ENCODE measurements at places on chromosomes 5 and 9.

DNA sequence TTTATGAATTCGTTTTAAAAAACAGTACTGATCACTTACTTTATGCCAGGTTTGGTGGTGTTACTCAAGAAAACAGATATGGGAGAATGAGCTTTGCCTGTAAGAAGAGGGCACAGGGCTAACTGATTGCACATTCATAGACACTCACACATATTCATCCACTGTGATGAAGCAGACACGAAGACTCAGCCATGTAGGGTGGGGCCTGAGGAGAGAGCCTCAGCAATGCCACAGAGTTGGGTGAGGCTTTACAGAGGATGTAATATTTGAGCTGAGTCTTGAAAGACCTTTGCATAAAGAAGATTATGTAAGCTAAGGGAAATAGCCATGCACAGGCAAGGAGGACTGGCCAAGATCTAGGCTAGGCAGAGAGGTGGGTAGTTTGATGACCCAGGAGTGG lies 472.8 kb downstream of the PSAT1 start:
- no peak for DNase-seq

GRCh38 chr9:110320651-110321445 lies 16.8 kb downstream of the TXNDC8 start:
- DNase-seq: no peak

GRCh38 chr5:144281784-144282183 lies 111.1 kb downstream of the KCTD16 start:
- no peak for DNase-seq

DNA sequence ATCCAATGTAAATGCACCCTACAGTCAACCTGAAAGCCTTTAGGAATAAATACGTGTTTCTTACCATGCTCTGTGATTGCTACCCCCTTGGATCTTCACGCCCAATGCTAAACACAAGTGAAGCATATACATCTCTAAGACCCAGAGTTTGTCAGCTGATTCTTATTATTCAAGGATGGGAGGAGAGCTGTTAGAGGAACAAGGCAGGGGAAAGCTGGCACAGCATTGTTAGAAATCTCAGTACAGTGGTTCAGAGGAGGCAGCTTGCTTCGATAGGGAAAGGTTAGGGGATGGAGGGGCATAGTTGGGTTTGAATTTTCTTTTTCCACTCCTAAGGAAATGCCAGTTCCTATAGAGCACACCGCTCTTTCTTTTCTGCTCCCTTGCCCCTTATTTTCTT lies 16.7 kb upstream of the TAF11L2 start:
- DNase-seq: no peak

DNA sequence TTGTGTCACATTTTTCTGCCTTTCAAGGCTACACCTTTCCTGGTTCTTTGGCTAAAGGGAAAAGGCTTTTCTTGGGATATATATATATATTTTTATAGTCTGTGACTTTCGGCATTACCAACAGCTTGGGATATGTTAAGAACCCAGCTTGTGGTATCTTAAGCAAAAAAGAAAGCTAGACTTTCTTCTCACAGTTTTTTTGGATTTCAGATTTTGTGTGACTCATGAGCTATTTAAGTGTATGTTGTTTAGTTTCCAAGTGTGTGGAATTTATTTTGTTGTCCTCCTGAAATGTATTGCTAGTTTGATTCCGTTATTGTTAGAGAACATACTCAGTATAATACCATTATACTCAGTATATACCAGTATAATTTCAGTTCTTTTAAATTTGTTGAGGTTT lies 64.8 kb downstream of the ERCC6L2 start:
- DNase-seq: no peak

- no peak for DNase-seq
These were observed 439.9 kb downstream of the GADD45G start for GRCh38 chr9:90044710-90045151.

DNA sequence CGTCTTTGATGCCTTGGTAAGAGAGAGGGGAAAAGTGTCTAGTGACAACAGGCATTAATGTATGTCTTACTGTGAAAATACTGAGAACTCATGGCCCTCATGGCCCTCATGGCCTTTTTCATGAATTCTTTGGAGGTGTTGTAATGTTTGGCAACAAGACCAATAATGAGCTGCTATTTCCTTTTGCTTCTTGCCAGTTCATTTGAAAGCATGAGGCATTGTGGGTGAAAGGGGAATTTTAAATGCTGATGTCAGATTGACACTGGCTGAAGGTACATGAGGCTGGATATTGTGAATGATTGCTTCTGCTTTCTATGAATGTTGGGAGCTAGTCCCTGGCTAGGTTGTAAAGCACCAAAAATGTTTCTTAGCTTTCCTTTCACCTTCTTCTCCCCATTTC lies 79.2 kb downstream of the DOCK2 start:
- no peak for DNase-seq

GRCh38 chr5:170570476-170570875 lies 66.7 kb downstream of the KCNIP1 start:
- DNase-seq: no peak

GRCh38 chr9:107738789-107739188 lies 249.2 kb upstream of the KLF4 start:
- no peak for DNase-seq

DNA sequence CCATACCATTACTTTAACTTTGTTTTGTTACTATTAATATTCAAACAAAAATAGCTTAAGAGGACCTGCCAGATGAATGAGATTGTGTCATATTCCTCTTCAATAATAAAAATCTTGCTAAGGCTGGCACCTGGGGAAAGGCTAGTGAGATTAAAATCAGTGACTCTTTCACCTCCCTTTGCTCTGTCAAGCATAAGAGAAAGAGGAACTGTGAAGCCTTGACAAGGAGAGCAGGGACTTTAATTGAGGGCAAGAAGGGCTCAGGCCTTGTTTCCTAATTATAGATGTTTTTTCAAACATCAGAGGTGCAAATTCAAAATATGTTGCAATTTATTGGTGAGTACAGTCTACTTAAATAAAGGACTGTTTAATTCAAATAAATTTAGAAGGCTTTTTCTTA lies 91.7 kb downstream of the SPATA31D1 start:
- no peak for DNase-seq

DNA sequence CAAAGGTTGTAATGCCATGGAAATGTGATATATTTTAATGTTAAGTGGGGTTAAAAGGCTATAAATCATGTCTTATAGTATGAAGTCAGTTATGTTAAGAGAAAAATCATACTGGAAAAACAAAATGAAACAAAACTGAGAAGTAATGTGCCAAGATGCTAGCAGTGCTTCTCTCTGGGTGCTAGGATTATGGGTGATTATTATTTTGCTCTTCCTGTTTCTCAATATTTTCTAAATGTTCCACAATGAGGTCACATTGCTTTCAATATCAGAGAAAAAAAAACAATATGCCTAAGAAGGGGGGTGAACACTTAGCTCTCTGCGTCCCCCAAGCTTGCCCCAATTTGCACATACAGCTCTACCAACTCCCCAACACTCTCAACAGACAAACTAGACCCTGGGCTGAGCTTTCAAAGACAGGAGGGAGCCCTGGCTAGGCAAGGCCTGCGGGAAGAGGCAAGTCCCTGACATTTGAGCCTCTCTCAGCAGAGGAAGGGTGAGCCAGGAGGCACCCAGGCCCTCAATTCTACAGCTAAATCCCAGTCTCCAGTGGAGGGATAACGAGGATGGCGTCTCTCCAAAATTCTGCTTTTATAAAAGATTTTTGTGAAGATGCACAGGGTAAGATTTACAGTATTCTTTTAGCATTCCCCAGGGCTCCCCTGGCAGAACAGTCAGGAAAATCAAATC lies 24.4 kb downstream of the WHRN start:
- no peak for DNase-seq

- peak; percentile 84 for DNase-seq
These were observed at the start of gene FUBP3 for GRCh38 chr9:130578865-130579737. FUBP3 (plus strand) TSS chr9:130579577; CDS start chr9:130579681, 104 bp downstream.

- no peak for DNase-seq
These were observed 415.8 kb downstream of the SPATA31D1 start for GRCh38 chr9:82404196-82404870.

DNA sequence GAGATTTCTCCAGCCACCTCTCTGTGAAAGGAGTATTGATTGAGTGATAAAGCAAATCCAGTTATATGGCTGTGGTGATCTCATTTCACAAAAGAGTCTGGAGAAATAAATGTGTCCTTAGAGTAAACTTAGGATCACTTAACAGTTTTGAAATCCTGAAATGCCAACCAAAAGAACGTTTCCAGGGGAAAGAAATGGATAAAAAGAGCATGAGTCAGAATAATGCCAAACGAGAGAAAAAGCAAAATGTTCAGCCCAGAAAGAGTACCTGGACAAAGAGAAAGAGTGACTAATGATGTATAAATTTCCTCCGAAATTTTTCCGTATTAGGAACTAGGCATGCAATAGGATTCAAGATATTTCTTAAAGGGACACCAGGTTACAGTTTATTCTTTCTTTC lies 463.1 kb upstream of the CDH10 start:
- DNase-seq: no peak

- peak; percentile 87 for DNase-seq
These were observed 42.2 kb downstream of the FGD3 start for GRCh38 chr9:92989561-92989960.

DNA sequence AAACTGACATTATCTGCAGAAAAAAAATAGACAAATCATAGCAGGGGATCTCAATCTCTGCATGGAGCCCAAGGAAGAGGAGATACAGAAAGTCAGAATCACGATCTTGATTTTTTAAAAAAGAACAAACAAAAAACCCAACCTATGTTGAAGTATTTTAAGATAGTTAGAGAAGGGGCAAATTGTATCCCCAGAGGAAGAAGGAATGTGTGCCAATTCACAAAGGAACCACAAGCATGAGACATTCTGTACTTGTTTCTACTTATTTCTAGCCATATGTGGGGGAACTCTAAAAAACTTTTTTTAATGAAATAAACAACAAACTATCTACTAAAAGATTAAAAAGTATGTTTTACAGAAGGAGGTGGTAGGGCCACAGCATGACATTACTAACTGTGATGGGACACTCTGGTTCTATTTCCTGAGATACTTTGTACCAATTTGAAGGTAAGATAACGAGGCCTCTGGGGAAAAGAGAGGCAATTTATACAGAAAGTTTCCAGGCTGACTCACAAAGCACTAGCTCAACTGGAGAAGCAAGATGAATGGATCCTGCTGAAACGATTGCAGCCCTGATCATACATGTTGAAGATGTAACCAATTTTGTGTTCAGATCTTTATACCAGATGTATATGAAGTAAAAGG lies 22.5 kb downstream of the RANBP3L start:
- DNase-seq: no peak

GRCh38 chr5:130871346-130872086 lies 293.5 kb downstream of the HINT1 start:
- DNase-seq: peak; percentile 0

DNA sequence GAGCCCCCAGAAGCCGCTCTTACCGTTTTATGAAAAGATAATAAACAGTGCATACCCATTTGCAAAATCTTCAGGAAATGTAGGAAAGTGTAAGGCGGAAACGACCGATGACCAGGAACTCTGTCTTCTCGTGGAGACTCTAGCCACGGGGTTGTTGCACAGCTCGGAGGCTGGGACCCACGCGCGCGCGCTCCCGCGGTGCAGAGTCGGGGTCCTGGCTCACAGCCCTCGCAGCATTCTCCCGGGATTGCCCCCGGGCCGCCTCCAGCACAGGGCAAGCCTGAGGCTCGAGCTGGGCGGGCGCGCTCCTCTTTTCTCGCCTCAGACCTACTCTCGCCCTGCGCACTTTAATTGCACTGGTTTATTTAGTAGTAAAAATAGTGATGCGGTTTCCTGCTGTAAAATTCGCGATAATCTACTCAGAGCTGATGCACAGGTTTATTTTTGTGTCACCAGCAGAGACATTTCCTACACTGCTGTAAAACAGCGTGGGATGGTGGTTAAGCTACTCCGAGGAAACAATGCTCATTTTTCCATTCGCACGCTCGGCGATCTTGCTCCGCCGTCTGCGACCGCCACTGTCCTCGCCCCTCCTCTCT lies 15.5 kb downstream of the TRIM7 start:
- DNase-seq: no peak

DNA sequence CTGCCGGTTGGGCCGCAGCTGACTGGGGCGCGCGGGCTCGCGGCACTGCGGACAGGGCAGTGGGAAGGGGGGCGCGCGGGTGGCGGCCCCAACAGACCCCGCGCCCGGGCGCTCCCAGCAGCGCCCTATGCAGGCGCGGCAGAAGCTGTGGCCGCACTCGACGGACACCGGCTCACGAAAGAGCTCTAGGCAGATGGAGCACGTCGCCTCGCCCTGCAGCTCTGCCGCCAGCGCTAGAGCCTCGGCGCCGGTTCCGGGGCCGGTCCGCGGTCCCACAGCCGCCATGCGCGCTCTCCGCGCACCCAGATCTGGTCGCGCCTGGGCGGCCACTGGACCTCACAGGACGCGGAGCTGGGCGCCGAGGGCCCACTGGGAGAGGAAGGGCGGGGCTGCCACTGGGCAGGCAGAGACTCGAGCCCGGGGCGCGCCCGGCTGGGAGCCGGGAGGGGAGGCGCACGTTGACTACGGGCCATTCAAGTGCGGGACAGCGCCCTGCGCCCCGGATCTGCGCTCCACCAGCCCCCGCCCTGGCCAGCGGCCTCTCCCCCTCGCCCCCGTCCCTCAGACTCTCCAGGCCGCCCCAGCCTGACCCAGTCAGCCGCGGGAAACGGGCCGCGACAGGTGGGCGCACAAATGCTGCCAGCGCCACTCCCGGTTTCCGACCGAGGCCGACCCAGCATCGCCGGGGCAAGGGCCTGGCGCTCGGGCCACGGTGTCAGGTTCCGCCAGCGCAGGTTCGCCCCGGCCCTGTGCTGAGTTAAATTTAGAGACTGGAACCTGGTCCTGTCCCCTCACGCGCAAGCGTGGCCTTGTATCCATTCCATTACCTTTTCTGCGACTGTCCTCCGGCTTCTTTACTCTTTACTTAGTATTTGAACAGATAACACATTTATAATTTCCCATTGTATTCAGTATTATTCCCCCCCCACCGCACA lies at the start of gene TRIM7:
Gene TRIM7 (minus strand): TSS at position 371 of the 935 bp plus-strand sequence. CDS start 86 bp downstream, at position 285.
- no peak for DNase-seq

DNA sequence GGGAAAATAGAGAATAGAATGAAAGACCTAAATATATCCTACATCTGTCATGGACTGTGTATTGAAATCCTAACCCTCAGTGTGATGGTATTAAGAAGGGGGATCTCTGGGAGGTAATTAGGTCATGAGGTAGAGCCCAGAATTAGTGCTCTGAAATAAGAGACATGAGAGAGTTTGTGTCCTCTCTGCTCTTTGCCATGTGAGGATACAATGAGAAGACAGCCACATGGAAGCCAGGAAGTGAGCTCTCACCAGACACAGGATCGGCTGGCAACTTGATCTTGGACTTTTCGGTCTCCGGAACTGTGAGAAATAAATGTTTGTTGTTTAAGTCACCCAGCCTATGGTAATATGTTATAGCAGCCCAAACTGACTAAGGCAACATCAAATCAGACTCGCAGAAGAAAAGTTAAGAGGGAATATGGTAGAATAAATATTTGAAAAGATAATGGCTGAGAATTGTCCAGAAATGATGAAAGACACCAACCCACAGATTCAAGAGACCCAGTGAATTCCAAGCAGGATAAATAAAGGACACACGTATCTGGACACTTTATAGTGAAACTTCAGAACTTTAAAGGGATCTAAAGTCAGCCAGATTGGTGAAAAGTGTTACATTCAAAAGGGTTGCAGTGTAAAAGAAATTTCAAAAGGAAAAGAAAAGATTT lies 12.7 kb upstream of the SLC36A1 start:
- no peak for DNase-seq
